ENCODE measurements at places on chromosomes 1 and 21.

DNA sequence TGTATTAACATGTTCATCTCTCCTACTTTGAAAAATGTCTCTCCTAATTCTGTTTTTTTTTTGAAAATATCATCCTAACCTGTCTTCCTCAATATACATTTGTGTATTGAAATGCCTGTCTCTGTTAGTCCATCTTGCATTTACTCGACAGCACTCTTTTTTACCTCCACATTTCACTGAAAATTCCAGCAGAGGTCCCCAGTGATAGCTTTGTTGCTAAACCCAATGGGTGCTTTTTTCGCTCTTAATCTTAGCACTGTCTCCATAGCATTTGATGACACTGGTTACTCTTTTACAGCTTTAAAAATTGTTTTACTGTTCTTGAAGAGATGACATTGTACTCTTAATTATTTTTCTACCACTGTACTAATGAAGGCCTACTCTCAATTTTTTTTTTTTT lies 10.8 kb downstream of the OSBPL9 start:
- DNase-seq: no peak

GRCh38 chr21:33824156-33824941 lies 91.3 kb downstream of the ATP5PO start:
- no peak for DNase-seq

GRCh38 chr1:26946270-26946669 lies 14.0 kb downstream of the KDF1 start:
- no peak for DNase-seq

GRCh38 chr1:21898326-21899200 lies 38.5 kb downstream of the HSPG2 start:
- no peak for DNase-seq

DNA sequence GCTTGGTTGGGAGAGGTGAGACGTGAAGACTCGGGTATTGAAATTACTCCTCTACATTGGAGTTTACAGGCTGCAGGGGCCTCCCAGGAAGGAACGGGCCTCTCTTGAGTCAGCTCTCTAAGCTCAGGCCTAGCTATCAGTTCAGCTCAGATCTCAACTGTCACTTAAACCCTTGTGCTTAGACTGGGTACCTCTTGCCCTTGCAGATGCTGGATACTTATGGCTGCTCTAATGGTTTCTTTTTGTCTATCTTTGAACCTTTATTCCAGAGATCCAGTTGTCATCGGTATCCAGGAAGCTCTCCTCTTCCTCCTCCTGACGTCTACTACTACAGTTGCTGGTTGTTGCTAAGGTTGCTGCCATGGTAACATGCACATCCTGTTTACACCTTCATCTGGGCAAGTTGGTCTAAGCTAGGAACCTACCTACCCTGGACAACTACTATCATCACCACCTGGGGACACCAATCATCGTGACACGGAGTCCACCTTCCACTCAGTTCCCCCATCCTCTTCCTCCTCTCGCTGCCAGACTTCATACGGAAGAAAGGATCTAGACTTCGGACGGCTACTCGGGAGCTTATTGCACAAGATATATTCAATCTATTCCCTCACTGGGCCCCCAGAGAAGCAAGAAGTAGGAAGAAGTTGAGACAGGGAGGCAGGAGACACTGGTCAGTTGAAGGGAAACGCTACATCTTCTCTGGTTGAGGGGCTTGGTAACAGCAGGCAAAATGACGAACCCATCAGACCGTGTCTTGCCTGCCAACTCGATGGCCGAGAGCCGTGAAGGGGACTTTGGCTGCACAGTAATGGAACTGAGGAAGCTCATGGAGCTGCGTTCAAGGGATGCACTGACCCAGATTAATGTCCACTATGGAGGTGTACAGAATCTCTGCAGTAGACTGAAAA lies 56.1 kb downstream of the ATP2B4 start:
- no peak for DNase-seq

DNA sequence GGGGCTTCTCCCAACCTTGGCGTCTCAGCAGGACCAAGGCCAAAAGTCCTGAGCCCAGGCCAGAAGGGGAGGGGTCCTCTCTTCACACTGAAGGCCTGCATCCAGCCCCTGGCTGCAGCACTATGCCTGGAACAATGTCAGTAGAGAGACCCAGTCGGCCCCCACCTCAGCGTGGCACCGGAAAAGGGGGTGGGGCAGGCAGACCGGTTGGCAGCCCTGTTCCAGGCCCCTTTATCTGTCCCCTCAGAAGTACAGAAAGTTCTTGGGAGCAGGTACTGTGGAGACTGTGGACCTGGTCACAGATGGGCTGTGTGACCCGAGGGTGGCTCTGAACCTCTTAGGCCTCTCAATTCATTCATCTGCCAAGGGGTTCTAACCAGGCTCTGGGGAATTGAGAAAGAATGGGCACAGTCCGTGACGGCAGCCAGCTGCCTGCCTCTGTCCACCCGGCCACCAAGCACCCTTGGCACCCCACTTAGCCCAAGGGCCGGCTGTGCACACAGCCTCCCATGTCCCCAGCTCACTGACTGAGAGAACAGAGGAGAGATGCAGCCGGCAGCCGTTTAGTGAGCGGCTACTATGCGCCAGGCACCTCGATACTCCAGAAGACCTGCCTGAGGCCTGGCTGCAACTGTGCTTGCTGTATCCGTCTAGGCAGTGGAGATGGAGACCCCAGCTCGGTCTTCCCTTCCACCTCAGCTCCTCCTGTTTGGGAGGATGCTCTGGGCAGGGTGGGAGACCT lies 23.9 kb downstream of the RUNX3 start:
- DNase-seq: peak; percentile 3

- no peak for DNase-seq
These were observed 37.6 kb downstream of the PTGFRN start for GRCh38 chr1:116947092-116947860.

DNA sequence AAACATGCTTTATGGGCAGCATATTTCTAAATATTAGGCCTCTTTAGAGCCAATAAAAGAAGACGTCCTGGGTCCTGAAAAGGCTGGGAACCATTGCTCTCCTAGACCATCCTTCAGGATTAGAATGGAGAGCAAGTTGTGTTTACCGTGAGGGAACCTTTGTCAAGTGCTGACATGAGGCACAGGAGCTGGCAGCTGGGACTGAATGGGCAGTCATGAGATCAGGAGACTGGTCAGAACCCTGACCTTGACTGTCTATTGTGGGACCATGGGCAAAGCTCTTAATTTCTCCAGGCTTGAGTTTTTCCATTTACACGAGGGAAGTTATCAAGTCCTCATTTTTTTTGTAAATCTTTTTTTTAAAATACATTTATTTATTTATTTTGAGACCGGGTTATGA lies 5.2 kb downstream of the PFKFB2 start:
- DNase-seq: no peak

DNA sequence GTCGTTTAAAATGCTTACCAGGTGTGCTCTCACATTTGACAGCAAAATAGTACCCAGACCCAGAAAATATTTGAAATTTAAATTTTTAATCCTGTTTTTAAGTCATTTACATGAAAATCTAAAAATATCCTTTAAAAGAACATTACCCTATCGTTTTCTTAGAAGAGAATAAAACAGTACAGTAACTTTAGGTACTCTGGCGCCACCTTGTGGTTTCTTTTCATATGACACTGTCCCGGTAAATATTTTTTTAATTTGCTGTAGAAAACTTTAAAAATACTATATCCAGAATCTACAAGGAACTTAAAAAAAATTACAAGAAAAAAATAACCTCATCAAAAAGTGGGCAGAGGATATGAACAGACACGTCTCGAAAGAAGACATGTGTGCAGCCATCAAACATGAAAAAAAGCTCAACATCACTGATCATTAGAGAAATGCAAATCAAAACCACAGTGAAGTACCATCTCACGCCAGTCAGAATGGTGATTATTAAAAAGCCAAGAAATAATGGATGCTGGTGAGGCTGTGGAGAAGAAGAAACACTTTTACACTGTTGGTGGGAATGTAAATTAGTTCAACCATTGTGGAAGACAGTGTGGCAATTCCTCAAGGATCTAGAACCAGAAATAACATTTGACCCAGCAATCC lies 129.2 kb downstream of the RGS21 start:
- no peak for DNase-seq

DNA sequence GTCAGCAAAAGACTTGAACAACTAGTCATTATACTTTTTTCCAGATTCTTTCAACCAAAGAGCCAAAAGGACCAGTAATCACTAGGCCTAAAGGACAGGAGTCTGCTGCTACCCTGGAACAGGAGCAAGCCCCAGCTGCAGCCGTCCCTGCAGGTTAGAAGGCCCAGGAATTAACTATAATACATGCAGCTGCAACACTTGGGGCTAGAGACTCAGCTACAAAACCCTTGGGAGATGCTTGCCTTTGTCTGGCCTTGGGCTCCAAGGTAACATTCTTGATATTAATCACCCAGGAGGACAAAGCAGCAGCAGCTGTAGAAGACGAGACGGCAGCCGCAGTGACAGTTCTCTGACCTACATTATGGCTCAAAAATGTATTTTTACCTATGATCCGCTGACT lies 841.2 kb upstream of the ADGRL4 start:
- no peak for DNase-seq

All from activated CD4-positive, alpha-beta T cell treated with anti-CD3 and anti-CD28 coated beads for 1 hour (primary cell).